ENCODE measurements at places on chromosomes 5 and 9. TPM values are rescaled to one million over a fixed set of nuclear protein-coding genes. Genes with fewer than 3 reads are reported as not detected.

DNA sequence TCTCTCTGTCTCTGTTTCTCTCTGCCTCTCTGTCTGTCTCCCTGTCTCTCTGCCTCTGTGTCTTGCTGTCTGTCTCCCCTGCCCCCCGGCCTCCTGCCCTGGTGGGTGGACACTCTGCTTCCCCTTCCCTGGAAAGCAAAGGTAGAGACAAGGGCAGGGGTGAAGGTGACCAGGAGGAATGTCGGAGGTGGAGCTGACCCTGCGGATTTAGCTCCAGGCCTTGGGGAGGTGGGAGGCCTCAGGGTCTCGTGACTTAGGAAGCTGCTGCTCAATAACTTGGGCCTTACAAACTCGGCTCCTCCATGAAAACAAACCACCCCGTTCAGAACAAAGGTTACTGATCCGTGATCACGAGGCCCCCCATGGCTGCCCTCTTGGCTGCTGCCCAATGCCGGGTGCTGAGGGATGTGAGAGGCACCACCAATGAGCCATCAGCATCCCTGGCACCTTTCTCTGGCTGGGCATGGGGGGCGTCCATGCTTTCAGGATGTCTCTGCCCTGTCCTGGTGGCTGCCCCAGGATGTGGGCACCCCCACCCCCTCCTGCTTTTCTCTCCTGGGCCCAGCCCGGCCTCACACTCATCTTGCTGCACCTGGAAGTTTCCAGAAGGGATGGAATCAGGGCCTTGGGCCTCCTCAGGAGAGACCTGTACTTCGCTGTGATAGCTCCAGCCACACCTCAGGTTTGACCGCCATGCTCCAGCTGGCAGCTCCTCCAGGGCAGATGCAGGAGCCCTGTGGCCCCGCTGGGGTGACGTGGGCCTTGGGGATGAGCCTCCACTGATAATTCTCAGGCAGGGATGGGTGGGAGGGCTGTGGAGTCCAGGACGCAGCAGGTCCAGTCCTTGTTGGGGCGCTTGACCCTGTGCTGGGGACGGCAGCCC lies 14.8 kb upstream of the SLC6A19 start:
- no peak for DNase-seq
- H3K27ac ChIP-seq, result no peak overlapping the region
- no peaks in the 10 kb centered on the region for H3K27me3 ChIP-seq
- H3K4me1 ChIP-seq, result peaks cover 6% of the 10 kb centered on the region
- no peak overlapping the region for H3K4me3 ChIP-seq

DNA sequence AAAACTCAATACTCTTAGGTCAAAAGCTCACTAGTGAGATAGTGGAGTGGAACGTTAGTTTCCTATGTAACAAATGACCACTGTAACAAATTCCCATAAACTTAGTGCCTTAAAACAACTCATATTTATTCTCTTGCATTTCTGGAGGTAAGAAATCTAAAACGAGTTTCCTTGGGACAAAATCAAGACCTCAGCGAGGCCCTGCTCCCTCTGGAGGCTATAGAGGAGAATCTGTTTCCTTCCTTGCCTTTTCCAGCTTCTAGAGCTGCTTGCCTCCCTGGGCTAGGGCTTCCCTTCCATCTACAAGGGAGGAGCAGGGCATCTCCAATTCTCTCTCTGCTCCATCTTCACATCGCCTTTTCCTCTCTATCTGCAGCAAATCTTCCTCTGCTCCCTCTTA lies 32.0 kb downstream of the SEMA5A start:
- H3K27me3 ChIP-seq, result peaks cover 7% of the 10 kb centered on the region
- H3K27ac ChIP-seq, result no peak overlapping the region
- H3K4me3 ChIP-seq, result no peak overlapping the region

DNA sequence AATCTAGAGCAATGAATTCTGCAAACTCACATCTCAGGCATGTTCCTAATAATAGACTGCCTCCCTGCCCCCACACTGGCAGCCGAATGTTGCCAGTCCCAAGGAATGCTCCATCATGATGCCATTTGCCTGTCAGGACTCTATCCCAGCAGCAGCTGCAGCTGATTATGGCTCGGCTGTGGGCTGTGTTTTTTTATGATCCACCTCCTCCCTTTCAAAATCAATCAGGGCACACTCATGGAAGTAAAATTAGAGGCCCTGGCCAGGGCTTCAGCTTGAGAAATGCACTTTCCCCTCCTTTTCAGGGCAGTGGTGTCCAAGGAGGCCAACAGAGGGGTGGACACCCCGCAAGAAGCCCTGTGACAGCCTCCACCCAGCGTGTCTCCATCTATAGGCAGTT lies 176.7 kb upstream of the S1PR3 start:
- no peak overlapping the region for H3K27ac ChIP-seq
- H3K36me3 ChIP-seq, result no peaks in the 10 kb centered on the region
- no peak overlapping the region for H3K4me3 ChIP-seq
- peaks cover 35% of the 10 kb centered on the region for H3K27me3 ChIP-seq
- H3K4me1 ChIP-seq, result no peaks in the 10 kb centered on the region

GRCh38 chr5:2217219-2217618 lies 334.5 kb upstream of the IRX4 start:
- H3K4me1 ChIP-seq, result no peaks in the 10 kb centered on the region
- no peak overlapping the region for H3K4me3 ChIP-seq
- no peaks in the 10 kb centered on the region for H3K27me3 ChIP-seq
- DNase-seq, result no peak
- no peak overlapping the region for H3K27ac ChIP-seq

DNA sequence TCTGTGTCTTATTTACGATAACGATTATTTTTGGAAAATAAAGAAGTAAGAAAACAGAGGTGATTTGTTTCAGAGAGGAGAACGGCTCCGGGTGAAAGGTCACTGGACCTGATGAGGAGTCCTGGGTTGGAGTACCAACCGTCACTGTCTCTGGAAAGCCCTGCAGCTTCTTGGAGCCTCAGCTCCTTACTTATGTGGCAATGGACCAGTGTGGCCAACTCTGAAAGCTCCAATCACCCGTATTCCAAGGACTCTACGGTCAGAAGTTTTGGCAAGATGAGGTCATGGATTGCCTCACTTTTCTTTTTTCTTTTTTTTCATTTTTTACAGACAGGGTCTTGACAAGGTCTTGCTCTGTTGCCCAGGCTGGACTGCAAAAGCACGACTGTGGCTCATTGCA lies 84.8 kb downstream of the KLF4 start:
- no peaks in the 10 kb centered on the region for H3K27me3 ChIP-seq
- no peaks in the 10 kb centered on the region for H3K36me3 ChIP-seq
- H3K27ac ChIP-seq, result no peak overlapping the region
- DNase-seq, result no peak

- H3K27me3 ChIP-seq, result no peaks in the 10 kb centered on the region
- H3K36me3 ChIP-seq, result peaks cover 9% of the 10 kb centered on the region
These were observed 1.1 kb upstream of the PDCD6 start for GRCh38 chr5:270340-270739.

GRCh38 chr5:43203373-43203772 lies 11.3 kb downstream of the NIM1K start:
- H3K27me3 ChIP-seq, result peaks cover 29% of the 10 kb centered on the region
- peak overlapping the region; percentile 84 for H3K27ac ChIP-seq
- no peaks in the 10 kb centered on the region for H3K4me1 ChIP-seq
- H3K36me3 ChIP-seq, result peaks cover 7% of the 10 kb centered on the region
- no peak for DNase-seq
- no peak overlapping the region for H3K4me3 ChIP-seq

- no peaks in the 10 kb centered on the region for H3K36me3 ChIP-seq
- H3K27ac ChIP-seq, result peak overlapping the region; percentile 79
- no peak for DNase-seq
These were observed 32.1 kb downstream of the B4GALT1 start for GRCh38 chr9:33135031-33135461.

DNA sequence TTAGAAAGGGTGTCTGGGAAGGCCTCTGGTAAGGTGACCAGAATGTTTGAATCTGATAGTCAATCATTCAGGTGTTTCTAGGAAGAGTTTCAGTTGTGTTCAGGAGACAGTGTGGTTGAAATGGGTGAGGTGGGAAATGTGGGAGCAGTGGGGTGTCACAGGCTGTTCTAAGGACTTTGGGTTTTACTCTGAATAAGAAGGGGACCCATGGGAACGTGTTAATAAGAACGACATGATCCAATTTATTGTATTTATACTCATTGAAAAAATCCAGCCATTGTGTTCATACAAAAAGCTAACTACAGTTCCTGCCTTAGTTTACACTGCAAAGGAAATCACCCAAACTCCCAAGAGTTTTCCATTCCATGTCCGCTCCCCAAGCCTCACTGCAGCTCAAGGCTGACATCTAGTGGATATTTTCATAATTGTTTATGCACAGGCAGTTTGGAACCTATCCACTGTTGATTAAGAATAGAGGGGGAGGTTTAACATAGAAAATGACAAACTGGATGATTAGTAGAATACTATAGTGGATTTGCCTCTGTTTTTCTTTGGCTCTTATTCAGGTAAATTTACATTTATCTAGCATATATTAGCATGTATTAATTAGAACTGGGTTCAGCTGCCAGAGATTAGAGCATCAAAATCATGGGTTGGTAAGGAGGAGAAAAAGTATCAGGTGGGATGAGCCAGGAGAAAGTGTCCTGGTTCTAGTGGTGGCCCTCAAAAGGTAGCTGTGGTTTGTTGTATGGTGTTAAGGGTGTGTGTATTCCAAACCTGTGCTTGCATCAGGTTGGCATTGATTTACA lies 17.7 kb downstream of the CAVIN4 start:
- peak overlapping the region; percentile 6 for H3K4me3 ChIP-seq
- DNase-seq, result peak; percentile 27
- no peak overlapping the region for H3K27ac ChIP-seq
- H3K27me3 ChIP-seq, result no peaks in the 10 kb centered on the region
- peaks cover 20% of the 10 kb centered on the region for H3K4me1 ChIP-seq

DNA sequence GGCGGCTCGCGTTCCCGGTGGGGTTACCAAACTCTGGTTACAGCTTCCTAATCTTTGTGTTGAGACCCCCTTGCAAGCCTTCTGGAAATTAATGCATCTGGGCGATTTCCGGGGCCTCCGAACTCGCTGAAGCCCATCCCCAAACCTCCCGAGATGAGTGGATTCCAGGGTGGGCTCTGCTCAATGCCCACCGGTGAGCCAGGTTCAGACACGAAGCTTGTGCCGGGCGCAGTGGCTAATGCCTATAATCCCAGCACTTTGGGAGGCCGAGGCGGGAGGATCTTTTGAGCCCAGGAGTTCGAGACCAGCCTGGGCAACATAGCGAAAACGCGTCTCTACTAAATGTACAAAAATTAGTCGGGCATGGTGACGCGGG lies 356 bp upstream of the HACD4 start:
- DNase-seq, result no peak
- H3K4me1 ChIP-seq, result peaks cover 15% of the 10 kb centered on the region
- no peak overlapping the region for H3K27ac ChIP-seq
- H3K27me3 ChIP-seq, result no peaks in the 10 kb centered on the region
- no peaks in the 10 kb centered on the region for H3K36me3 ChIP-seq

DNA sequence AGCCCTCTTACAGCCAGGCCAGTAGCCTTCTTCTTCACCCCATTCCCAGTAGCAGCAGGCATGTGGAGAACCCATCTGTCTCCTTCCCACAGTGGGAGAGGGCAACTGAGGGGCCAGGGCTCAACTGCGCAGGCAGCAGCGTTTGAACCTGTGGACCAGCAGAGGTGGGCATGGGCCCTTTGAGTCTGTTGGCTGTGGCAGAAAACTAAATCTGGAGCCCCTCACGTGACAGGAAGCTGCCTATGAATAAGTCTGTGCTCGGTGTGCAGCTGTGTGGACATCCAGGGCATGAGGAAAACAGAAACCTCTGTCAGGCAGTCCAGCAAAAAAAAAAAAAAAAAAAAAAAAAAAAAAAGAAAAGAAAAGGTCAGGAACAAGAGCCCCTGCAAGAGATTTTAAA lies 189.2 kb upstream of the NR3C1 start:
- H3K4me3 ChIP-seq, result no peak overlapping the region
- H3K27me3 ChIP-seq, result no peaks in the 10 kb centered on the region
- DNase-seq, result no peak
- peaks cover 21% of the 10 kb centered on the region for H3K4me1 ChIP-seq
- H3K36me3 ChIP-seq, result no peaks in the 10 kb centered on the region

- H3K27ac ChIP-seq, result no peak overlapping the region
- H3K27me3 ChIP-seq, result peaks cover 35% of the 10 kb centered on the region
These were observed 26.1 kb downstream of the PAEP start for GRCh38 chr9:135587658-135588057.

DNA sequence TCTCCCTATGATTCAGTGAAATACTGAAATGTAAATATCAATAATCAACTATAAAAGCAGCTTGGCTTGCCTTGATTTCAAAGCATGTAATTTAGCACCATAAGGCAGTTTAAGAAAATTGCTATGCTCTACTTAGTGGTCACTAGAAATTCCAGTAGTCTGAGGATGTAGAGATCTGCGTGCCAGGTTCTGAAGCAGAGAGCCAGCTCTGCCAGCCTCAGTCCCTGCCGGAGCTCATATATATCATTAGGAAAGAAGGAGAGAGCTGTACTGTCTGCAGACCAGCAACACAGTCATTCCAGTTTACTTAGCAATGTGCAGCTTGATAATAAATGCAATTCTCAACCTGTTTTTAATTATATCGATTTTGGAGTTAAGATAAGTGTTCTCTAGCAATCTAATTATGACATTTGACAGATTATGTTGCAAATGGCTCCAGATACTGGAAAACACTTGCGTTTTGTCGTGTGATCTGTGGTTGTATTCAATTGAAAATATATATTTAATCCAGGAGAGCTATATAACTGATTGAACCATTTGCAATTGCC lies 540.5 kb downstream of the CTNND2 start:
- no peak overlapping the region for H3K27ac ChIP-seq
- no peak overlapping the region for H3K4me3 ChIP-seq

DNA sequence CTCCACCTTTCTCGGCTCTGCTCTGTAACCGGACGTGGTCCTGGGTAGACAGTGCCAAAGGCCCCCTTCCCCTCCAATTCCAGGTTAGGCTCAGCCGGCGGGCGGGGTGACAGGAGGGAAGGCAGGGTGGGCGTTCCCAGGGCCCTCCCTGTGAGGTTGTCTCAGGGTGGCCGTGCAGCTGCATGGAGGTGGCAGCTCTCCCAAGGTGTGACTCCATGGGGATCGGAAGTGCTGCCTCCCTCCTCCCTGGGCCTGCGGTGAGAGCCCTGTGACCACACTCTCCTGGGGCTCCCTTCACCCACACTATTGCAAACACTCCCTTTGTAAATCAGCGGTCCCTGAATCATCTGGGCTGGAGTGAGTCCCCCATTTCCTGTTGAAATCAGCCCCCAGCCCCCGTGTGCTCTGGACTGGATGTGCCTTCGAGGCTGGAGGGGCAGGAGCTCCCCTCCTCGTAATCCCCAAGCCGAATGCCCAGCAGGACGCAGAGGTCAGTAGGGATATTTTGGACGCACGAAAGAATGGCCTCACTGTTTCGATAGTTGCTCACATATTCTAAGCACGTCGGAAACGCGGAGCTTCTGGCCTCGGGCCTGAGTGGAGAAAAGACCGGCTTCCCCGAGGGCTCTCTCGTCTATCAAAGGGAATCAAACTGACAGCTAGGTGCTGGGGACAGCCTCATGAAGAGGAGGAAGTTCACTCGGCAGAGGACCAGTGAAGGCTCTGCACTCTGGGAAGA lies 107.6 kb upstream of the COL5A1 start:
- no peak for DNase-seq
- peaks cover 17% of the 10 kb centered on the region for H3K27me3 ChIP-seq
- no peaks in the 10 kb centered on the region for H3K4me1 ChIP-seq
- H3K36me3 ChIP-seq, result peaks cover 17% of the 10 kb centered on the region
- H3K4me3 ChIP-seq, result no peak overlapping the region
- H3K27ac ChIP-seq, result no peak overlapping the region

MAMDC2 gene
- polyA plus RNA-seq, result not detected

CD72 gene
- 299 TPM for polyA plus RNA-seq

ECSCR gene
- not detected for polyA plus RNA-seq

ADGRV1 gene
- not detected for polyA plus RNA-seq

CCL27 gene
- not detected for polyA plus RNA-seq

PHF19 gene
- polyA plus RNA-seq, result 1.8 TPM

PPIC gene
- not detected for polyA plus RNA-seq

C5orf58 gene
- not detected for polyA plus RNA-seq

C5orf46 gene
- not detected for polyA plus RNA-seq

NPR3 gene
- not detected for polyA plus RNA-seq
